ENCODE measurements at places on chromosomes 2 and 18.

GRCh38 chr2:160214461-160215445 is 14.7 kb upstream of the ITGB6 start:
- no peak for DNase-seq

GRCh38 chr2:12764849-12765605 is 48.3 kb downstream of the TRIB2 start:
- no peak for DNase-seq

DNA sequence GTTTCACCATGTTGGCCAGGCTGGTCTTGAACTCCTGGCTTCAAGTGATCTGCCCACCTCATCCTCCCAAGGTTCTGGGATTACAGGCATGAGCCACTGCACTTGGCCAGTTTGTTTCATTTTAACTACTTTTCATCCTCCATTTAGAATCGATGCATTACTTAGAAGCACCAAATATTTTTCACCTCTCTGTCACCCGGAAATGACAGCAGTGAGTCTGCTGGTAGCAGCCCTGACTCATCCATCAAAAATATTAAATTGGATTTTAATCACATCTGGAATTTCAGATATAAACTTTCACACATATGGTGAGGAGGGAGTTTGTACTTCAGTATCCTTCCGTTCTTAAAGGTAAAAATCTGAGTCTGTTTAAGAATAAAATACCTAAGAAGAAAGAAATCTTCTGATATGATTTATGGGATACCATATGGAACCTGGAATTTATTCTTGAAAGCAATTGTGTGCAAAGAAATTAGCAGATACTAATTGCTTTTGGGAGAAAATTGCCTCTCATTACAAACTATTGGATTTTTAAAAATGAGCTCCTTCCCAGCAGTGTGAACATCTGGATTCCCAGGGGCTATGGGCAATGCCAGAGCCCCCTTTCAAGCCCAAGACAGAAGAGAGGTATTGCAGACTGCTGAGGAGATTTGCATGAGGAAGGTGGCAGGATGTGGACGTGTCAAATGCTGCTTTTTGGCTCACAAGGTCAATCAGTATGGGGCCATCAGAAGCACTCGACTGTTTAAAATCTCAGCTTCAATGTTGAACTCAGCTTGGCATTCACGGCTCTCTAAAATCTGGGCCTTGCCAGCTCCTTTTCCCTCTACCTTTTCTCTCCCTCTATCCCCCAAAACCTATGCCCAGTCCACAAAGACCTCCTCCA is 279.5 kb upstream of the SIX2 start:
- no peak for DNase-seq

GRCh38 chr2:221780281-221780688 is 208.2 kb upstream of the EPHA4 start:
- DNase-seq, result no peak

DNA sequence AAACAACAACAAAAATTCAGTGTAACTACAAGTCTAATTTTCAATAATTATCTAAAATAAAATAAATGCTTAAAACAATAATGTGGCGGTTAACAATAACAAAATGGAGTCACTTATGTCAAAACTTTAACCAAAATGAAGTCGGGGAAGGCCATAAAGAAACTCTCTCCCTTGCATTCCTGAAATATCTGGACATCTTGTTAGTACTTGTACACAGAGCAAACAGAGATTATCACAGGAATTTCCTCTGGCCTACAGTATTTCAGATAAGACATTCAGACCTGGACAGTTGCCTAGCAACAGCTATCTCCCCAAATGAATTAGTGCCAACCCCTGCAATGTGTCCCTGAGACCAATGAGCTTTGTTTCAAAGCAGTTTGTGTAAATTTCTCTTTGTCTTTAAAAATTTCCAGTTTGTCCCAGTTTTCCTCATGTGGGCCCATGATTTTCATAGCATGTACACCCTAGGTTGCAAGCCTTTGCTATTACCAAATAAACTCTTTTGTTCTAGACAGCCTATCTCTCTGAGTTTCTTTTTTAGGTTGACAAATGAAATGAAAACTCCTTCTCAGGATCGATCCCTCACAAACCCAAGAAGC is 68.6 kb downstream of the EXOC6B start:
- DNase-seq, result no peak

DNA sequence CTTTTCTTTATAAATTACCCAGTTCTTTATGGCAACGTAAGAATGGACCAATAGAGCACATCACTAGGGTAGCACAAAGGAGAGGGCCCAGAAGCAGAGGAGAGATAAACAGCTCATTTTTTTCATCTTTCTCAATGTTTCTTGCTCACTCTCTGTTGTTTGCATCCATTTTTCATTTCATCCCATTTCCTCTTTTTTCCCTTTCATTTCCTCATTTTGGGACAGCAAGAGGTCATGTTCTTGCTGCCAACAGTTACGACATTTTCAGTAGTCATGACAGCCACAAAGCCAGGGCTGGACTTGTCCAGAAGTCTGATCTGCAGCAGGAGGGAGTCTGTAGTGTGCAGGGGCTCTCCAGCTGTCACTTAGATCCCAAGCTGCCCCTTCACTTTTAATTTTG is 52.7 kb upstream of the CYP1B1 start:
- DNase-seq, result no peak

DNA sequence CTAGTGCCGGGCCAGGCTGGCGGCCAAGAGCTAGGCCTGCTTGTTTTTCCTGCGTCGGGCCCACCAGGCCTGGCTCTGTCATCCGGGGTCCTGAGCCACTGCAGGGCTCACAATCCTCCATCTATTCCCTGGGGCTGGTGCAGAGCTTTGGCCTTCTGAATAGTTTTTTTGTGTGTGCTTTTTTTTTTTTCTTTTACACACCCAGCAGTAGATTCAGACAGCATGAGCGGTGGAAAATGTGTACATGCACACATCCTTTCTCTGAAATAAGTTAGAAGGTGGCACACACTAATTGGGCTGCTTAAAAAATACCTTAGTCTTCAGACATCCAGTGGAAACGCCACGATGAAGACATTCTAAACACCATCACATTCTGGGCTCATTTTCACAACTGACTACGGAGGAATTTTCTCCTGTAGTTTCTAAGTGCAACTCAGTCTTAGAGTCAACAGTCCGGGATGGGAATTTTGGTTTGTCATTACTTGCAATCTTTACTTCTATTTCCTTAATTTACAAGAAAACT is 6.1 kb downstream of the ZFP36L2 start:
- DNase-seq, result no peak

GRCh38 chr18:46072959-46073358 is 899 bp upstream of the PSTPIP2 start:
- DNase-seq, result no peak

- DNase-seq, result no peak
These were observed 628 bp downstream of the CREG2 start for GRCh38 chr2:101386599-101387150.

GRCh38 chr2:34239511-34239910 is 640.4 kb upstream of the FAM98A start:
- DNase-seq, result no peak

DNA sequence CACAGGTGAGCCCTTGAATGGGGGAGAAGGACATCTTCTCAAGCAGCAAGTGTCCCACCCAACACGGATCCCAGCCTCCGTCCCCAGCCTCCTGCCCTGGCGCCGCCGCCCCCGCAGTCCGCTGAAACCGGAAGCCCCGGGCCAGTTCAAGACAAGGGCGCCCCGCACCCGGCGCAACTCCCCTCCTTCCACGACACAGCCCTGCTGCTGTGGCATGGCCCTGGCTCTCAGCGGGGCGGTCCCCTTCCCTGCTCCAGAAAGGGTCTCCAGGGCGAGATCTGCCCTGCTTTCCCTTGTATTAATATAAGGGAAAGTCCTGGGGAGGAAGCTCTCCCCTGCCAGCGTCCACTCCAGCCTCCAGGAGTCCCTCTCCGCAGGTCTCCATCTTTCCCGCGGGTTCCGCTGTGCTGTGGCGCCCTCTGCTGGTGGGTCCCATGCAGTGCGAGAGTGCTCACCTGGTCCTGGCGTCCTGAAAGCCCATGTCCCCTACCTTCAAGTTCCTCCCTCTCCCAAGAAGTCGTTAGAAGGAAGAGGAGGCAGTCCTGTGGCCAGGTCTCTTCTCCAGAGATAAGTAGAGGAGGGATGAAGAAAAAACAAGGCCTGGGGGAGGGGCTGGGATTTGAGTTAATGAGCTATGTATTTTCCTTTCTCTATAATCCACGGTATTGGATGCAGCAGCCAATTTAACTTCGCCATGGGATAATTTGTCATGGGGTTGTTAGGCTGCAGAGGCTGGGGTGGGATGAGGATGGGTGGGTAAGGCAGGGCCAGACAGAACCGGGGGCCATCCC is 176.0 kb downstream of the SMAD2 start:
- peak; percentile 42 for DNase-seq

DNA sequence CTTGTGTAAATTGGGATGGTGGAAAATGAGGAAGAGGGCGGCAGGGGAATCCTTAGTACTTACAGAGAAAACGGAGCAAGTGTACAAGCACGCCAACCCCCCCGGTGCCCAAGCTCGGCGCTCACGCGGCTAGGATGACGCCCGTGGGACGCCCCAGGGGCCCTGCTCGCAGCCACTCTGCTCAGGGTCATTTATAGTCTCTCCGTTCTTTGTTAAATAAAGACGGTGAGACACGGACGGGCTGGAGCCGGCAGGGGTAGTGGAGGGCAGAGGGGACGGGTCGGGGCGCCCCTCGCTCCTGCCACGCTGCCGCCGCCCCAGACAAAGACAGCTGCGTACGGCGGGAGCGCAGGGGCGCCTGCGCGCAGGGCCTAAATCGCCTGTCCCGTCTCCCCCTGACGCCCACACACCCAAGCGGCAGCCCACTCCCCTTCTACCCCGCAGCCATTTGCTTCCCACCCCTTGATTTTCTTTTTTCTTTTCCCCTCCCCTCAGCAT is 37.8 kb downstream of the PCBP1 start:
- peak; percentile 69 for DNase-seq

DNA sequence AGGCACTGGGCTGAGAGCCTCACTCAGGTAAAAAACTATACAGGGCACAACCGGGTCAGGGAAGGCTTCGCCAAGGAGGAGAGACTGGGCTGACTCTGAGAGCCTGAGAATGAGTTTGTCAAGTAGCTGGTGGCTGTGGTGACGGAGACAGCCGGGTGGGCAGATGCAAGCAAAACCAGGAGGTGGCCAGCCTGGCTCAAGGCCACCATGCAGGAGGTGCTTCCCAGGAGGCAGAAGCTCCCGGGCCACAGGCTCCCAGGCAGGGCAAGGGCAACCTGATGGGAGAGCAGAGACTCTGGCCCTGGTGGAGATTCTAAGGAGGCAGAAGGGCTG is 2.9 kb upstream of the INHBB start:
- DNase-seq, result no peak

DNA sequence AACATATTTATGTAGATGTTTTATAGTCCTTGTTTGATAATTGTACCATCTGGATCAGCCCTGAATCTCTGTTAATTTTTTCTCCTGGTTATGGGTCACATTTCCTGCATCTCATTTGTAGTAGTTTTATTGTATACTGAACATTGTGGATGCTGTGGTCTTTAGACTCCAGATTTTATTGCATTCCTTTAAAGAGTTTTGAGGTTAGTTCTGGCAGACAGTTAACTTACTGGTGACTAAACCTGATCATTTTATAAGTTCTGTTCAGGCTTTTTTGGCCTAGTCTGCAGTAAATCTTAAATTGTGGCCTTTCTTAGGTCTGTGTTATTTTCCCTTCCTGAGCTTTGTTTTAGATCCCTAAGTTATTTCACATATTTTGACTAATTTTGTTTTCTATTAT is 84.3 kb downstream of the FANCL start:
- DNase-seq, result no peak

GRCh38 chr2:12714391-12715221 is 2.1 kb upstream of the TRIB2 start:
- DNase-seq, result no peak

DNA sequence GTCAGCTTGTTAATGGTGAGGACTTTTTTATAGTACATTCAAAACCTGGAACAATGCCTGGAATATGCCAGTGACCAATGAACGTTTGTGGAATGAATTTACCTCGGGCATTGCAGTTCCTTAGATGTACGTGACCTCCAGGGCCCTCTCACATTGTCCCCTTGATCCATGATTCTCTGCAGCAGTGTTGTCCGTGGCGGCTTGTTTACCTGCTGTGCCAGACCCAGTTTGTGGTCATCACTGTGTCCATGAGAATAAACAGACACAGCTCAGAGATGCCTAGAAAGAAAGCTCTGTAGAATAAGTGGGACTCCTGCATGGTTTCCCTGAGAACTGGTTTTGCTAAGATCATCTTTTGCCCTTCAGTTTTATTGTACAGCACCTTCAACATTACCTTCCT is 1132.2 kb downstream of the DPP10 start:
- DNase-seq, result no peak

GRCh38 chr2:681312-681711 is 4.1 kb upstream of the TMEM18 start:
- DNase-seq, result no peak

GRCh38 chr2:12675352-12675795 is 41.4 kb upstream of the TRIB2 start:
- DNase-seq, result no peak

- no peak for DNase-seq
These were observed 49.1 kb downstream of the CCDC195 start for GRCh38 chr2:224666951-224667553.

GRCh38 chr2:209577376-209578357 is 153.8 kb downstream of the MAP2 start:
- no peak for DNase-seq

- DNase-seq, result no peak
These were observed 10.4 kb downstream of the MAB21L4 start for GRCh38 chr2:240885566-240885965.

DNA sequence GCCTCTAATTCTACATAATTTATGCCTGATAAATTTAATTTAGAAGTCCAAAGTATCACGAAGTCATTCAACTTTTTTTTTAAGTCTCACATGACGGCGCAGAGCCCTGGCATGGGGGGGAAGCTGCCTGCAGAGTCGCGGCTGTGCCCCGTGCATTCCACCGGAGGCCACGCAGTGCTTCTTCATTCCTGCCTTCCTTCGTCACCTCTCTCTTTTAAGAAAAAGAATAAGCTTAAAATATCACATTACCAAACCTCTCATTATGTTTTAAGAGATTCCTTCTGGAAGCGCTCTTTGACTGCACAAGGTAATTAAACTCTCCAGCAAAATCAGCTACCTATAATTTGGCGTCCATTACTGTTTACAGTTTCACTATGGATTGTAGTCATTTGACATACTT is 20.3 kb upstream of the KIDINS220 start:
- no peak for DNase-seq

DNA sequence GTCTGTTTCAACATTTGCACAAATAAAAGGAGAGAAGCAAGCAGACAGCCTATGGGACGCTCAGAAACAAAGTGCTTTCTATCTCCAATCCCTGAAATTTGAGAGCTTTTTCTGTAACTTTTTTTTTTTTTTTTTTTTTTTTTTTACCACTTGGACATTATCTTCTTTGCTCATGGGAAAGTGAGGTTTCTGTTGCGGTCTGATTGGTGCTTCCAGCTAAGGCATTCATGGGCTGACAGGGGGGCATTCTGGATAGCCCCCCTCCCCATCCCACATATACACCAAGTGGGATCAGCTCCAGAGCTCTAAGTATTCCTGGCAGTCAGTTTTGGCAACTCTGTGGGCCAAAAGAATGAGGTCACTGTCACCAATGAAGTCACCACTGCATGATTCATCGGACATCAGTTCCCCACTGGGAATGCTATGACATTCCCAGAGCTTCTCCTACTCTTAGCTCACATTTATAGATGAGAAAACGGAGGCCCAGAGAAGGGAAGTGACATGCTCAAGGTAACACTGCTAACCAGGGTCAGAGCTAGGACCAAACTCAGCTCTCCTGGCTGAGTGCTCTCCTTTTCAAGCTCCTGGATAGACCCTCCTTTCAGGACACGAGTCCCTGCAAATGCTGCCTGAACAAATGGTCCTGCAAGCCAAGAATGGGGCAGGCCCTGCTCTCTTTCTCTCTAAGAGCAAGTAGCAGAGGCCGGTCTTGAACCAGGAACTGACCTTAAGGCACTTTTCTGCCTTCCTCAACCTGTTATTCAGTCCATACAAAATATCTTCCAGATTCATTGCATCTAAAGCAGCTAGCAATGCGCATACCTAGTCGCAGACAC is 61.3 kb downstream of the TMEM247 start:
- no peak for DNase-seq
